ENCODE measurements at places on chromosomes 6 and 20.
A peak's percentile ranks its signal among the peaks of the same experiment; 100 is the strongest.

- DNase-seq = no peak
Observed at GRCh38 chr20:14553774-14554534, 216.5 kb upstream of the FLRT3 start.

GRCh38 chr20:48283470-48284110, 498.3 kb upstream of the SULF2 start:
- peak; percentile 49 for DNase-seq

GRCh38 chr6:33490198-33490597, 35.8 kb downstream of the ZBTB9 start:
- no peak for DNase-seq

- DNase-seq = no peak
Observed at GRCh38 chr20:32819992-32820697, 391 bp downstream of the MAPRE1 start.

DNA sequence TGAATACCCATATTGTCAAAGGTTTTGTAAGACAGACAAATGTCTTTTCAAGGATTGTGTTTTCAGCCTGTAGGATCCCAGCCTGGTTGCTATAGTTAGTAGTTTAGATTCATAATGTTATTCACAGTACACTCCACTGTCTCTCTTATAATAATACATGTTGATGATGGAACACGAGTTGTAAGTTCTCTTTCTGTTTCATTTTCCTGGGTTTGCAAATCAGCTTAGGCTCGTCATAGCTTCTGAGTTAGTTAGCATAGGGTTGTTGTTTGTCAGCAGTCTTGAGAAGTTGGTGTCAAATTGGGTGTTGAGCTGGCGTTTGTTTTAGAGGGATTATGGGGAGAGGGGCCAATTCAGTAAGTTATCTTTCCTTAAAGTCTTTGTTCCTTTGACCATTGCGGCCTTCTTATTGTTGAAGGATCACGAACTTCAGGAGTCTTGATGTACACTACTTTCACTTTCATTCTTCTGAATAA, 45.8 kb downstream of the QKI start:
- no peak for DNase-seq

DNA sequence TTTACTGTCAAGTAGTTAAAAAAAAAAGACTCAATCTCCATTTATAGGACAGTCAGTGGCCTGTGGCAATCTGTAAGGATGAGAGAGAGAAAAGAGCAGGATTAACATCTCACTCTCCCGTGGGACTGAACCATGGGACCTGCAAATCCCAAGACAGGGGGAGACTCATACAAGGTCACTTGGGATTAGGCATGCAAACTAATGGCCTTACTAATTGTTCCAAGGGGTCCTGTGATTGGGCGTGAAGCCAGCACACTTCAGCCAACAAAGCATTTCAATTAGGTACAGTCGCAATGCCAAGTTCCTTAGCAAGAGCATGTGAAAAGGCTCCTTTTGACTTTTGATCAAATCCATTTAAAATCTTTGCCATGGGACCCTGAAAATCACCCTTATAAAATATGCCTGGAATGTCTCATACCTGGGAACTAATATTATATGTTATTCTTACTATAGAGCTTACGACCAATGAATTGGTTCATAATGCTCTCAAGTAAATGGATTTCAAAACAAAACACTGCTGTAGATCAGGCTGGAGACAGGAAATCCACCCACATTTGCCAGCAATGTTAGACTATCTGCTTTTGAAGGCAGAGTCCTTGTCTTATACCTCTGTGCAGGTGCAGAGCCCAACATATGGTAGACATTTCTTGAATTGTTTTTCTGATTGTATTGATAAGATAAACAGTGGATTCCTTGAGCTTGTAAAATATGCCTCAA, 412.5 kb downstream of the GJA1 start:
- no peak for DNase-seq

DNA sequence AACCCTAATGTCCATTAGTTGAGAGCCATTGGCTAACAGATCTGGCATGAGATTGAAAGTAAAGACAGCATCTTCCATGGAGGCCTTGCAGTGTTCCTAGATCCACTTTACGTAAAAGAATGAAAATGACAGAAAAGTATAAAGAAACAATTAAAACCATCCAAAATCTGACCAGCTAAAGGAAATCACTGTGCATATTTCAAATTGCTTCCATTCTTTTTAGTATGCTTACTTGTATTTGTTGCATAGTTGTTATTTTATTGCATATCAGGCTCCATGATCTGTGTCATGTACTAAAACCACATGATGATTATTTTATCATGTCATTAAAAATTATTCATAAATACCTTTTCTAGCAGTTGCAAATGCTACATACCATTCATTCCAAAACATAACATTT, 67.9 kb downstream of the GCLC start:
- no peak for DNase-seq

GRCh38 chr20:6134592-6134991, 11.8 kb upstream of the FERMT1 start:
- no peak for DNase-seq

DNA sequence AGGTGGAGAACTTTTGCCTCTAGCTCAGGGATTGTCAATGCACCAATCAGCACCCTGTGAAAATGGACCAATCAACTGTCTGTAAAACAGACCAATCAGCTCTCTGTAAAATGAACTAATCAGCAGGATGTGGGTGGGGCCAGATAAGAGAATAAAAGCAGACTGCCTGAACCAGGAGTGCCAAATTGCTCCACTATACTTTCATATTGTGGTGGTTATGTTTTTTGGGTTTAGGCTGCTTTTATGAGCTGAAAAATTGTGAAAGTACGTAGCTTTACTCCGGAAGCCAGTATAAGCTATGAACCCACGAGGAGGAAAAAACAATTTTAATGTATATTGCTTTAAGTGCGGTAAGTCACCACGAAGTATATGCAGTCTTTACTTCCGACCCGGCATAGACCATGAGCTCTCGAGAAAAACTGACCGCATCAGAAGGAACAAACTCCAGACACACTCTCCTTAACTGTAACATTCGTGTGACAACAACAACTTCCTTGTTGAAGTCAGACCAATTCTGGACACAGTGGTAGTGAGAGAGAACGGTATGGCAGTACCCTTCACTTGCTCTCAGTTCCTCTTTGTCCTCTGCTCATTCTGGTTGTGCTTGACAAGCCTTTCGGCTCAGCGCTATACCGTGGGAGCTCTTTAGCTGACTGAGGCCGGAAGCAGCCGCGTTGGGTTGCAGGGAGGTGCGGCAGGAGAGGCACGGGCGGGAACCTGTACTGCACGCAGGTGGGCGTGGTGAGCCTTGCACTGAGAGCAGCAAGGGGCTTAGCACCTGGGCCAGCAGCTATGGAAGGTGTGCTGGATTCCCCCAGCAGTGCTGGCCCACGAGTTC, 81.9 kb upstream of the E2F3 start:
- no peak for DNase-seq

DNA sequence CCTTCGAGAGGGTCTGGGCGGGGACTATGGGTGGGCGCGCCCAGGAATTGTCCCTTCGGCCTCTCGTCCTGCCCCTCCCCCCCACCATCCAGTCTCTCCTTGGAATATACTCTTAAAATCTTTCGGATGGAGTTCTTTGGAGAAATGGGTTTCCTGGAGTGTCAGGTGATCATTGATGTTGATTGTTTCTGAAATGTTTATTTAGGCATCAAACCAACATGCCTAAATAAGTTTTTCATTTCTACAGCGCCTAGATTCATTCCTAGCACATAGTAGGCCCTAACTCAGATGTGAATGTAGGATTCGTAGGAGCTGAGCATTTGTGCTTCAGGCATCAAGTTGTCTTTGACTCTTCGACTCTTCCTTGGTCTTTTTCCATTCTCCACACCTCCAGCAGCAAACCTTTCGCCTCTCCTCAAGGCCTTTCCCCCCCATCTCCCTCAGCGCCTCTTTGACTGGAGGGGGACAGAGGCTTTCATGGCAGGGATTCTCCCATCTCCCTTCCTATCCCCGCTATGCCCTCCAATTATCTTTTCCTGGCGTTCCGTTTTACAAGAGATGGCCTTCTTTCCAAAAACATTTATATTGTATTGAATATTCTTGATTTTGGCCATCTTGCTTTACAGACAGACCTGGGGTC, 610 bp downstream of the CASP8AP2 start:
- no peak for DNase-seq

DNA sequence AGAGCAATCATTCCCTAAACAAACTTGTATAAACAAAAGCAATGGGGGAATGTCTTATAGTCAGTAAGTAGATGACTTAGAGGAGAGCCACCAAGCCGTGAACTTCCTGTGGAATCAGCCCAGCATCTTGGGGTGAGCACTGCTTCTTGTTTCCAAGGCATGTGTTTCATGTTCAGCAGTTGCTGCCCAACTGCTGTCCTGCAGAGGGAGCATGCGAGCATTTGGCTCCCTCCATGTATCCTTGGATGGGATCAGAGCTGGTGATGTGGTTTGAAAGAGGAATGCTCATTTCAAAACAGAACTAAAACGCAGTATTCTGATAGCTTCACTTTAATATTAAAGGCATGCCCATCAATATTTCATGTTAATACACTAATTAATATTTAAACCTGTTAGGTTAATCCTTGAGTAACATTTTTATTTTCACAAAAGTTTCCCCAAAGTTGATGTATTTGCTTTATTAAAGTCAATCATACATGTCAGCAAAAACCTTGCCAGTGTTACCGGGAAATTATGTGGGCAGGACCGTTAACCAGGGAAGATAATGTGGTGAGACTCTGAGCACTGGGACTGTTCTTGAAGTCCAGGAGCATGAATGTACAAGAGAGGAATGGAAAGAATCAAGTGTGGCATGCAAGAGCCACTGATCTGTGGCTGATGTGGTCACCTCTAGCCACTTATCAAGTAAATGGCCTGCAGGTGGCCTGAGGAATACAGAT, 172.1 kb upstream of the GGTLC1 start:
- peak; percentile 26 for DNase-seq

- DNase-seq = no peak
Observed at GRCh38 chr20:57301026-57301425, 28.6 kb upstream of the SPO11 start.

DNA sequence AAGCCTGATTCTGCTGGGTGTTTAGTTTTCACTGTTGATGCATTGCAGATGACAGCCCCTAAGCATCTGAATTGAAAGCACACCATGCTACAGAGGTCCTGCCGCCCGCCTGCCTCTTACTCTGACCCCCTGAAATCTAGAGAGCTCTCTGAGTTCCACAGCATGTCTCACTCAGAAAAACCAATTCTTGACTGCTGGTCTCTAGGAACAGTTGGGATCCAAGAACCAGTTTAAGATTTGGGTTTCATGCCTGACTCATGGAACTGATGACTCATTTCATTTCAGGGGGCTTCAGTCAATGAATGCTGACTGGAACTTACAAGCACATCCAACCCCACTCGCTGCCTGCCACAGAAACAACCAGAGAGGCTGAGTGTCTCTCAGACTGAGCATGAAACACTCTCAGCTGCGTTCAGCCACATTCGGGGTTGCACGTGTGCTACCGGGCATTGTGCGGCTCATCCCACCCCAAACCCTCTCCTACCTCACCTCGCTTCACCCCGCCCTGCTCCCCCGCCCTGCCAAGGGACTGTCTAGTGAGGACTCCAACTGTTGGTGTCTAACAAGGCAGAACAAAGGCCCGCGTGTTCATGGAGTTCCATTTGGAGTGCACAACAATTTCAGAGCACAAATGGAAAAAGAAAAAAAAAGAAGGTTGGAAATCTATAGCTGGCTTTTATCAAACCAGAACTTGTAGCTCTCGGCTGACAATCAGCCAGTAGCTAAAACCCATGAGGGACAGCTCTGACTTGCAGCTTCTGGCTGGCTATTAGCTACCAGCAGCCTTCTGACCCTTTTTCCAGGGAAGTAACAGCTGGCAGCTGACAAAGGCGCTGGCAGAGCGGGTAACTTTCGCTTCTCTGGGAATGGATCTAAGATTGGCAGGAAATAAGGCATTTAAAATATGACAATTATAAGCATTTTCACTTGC, 20.0 kb upstream of the TRAF3IP2 start:
- peak; percentile 79 for DNase-seq

- DNase-seq = no peak
Observed at GRCh38 chr20:23419995-23420901, 1.0 kb downstream of the NAPB start.

DNA sequence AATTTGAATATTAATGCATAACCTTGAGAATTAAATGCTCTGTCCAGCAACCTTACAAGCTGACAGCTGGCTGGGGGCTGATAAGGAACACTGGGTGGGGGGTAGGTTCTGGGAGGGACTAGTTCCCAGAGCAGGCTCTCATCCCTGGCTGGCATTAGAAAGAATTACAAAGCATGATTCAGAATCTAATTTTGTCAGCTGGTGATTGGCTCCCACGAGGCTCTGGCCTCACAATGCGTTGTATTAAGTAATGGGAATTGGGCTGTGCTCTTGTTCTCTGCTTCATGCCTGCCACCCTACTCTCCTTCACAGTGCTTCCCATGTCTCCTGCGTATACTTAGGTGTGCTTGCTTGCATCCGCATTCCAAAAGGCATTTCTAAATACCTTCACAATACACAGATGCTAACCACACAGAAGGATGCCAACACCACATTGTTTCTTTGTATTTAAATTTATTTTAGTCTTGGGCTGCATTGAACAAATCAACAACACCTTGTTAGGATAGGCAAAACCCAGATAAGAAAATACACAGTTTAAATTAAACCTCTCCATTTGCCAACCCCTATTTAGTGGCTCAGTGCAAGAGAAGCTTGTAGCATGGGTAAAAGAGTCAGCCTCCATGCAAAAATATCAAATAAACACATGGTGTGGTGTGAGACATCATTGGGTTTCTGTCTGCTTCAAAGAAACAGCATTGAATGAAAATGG, 434.5 kb upstream of the JAG1 start:
- DNase-seq = no peak

DNA sequence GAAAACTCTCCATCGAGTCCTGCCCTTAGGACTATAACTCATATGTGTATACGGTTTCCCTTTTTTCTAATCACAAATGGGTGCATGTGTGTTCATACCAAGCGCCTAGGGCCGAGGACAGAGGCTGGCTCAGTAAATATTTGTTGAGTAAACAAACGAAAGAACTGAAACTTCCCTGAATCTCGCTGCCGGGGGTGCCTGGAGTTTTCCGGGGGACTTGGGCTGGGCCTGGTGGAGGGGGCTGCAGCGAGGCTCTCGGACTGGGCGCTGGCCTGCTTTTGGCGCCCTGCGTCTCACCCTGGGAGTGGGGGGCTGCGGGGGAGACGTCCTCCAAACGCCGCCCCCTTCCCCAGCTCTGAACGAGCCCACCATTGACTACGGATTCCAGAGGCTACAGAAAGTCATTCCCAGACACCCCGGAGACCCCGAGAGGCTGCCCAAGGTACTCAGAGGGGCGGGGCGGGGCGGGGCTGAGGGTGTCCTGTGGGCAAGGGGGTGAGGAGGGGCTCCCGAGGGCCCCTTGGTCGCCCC, 49.0 kb downstream of the CPXM1 start:
- DNase-seq = no peak

DNA sequence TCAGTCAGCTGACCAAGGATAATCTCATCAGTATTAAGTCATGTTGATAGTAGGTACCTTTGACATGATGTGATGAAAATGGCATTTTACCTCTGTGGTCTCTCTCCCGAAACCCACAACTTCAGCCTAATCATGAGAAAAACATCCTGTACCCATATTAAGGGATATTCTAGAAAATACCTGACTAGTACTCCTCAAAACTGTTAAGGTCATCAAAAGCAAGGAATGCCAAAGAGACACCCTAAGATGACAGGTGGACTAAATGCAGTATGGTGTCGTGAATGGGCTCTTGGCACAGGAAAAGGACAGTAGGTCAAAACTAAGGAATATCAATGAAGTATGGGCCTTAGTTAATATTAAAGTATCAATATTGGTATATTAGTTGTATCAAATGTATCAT, 221.4 kb downstream of the PLCB1 start:
- DNase-seq = no peak

Data from fibroblast of the conjunctiva (primary cell).